Neural crest cell (in vitro differentiated cells): ENCODE measurements at places on chromosomes 2 and 18. TPM values are rescaled to one million over a fixed set of nuclear protein-coding genes. Genes with fewer than 3 reads are reported as not detected.

DNA sequence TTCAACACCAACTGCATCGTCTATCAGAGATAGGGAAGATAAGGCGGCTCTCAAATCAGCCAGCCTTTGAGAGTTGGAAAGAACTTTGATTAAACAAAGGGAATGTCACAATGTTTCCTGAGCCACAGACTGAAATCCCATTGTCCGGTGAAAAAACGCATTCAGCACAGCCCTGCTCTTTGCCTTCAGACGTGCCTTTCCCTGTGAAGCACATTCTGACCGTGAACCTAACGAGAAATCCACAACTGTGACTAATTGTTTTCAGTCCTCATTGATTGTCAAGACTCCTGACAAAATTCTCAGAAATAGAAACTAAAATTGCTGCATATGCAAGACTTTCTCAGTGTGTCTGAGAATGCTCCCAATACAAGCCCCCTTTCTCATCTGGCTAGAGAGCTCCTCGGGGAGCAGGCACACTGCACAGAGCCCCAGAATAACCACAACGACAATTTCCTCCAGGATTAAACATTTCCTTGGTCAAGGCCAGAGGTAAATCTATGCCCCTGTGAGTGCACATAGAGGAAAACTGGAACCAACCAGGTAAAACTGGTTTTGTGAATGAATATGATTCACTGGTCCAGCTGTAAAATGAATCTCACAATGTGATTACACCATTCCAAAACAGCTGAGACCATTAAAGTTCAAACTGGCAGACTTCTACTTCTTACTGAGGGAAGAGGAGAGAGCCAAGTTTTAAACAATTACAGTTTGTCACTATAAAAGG lies 561.9 kb upstream of the ID2 start:
- DNase-seq = no peak

SGO2 gene
- total RNA-seq = 33.1 and 33.5 TPM in 2 replicates

GRCh38 chr2:34985474-34985873 lies 1370.1 kb upstream of the CRIM1 start:
- no peak for DNase-seq

NUP35 gene
- total RNA-seq = 27.7 and 28.5 TPM in 2 replicates

DNA sequence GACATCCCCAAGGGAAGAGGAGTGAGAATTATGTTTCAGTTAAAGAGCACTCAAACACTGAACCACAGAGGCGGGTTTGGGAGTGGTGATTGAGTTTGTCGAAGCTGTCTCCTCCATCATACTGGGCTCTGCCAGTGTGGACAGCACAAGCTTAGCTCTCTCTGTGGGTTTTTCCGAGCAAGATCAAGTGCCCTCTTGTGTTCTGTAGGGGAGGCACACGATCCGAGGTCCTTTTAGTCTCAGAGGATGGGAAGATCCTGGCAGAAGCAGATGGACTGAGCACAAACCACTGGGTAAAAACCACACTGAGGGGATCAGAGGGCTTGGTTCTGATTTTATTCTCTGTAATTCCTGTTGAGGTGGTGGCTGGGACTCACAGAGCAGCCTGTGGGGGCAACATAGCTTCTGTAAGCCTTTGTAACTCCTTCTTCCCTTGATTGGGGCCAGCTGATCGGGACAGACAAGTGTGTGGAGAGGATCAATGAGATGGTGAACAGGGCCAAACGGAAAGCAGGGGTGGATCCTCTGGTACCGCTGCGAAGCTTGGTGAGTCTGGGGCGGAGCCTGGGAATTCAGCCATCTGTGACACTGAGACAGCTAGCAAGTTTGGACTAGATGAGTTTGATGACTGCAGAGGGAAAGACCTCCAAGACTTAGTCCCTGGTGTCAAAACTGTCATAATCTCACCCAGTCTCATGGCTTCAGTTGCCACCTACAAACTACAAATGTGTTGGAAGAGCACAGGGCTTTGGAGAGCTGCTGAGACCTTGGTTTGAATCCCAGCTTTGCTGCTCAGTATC lies 2.0 kb downstream of the NAGK start:
- DNase-seq = no peak
